ENCODE measurements at places on chromosomes 5 and 9. TPM values are rescaled to one million over a fixed set of nuclear protein-coding genes. Genes with fewer than 3 reads are reported as not detected.

Gene INSL4
- total RNA-seq, result not detected

Gene GPR151
- not detected for total RNA-seq

Gene ZNF883
- total RNA-seq, result 2.7 TPM

DNA sequence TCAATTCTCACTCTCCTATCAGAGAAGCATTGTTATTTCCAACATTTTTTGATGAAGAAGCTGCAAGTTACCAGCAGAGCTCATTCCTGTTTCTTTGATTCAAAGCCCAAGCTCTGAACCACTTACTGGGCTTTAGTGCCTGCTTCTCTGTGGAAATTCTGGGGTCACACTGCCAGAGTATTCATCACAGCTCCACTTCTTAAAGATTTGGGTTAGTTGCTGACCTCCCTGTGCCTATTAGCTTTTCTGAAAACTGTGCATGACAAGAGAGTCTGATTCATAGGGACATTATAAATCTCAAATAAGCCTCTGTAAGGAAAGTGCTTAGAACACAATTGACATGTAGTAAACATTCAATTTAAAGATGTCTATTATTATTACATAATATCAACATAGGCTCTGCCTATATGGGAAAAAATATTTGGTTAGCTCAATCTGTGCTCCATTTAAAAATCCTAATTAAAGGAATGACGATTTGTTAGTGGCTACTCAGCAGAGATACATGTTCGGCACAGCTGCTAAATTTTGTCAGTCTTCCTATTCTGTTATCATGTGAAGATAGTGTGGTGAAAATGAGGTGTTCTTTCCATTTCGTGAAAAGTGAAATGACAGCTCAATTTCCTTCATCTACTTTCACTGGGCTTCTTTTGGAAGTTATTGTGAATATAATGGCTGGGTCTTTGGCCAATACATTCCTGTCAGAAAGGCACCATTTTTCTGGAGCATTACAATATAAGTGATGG, 293.0 kb downstream of the KCTD16 start:
- DNase-seq, result no peak

DNA sequence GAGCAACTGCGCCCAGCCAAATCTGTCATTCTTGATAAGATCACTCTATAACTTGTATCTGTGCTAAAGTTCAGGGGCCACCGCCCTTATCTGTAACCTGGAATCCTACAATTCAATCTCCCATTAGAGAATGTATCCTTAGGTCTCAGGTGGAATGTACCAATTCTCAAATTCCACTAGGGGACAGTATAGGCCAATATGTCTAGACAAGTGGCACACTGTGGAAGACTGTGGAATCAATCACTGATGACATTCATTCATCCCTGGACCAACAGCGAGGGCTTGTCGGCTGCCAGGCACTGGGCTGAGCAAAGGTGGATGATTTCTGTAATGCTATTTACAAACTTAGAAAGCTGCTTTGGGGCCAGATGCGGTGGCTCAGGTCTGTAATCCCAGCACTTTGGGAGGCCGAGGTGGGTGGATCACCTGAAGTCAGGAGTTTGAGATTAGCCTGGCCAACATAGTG, 28.7 kb upstream of the MEGF9 start:
- DNase-seq, result no peak

GRCh38 chr5:56535347-56535746, 280.0 kb upstream of the MAP3K1 start:
- no peak for DNase-seq

Gene F2RL1
- 32.4 TPM for total RNA-seq

DNA sequence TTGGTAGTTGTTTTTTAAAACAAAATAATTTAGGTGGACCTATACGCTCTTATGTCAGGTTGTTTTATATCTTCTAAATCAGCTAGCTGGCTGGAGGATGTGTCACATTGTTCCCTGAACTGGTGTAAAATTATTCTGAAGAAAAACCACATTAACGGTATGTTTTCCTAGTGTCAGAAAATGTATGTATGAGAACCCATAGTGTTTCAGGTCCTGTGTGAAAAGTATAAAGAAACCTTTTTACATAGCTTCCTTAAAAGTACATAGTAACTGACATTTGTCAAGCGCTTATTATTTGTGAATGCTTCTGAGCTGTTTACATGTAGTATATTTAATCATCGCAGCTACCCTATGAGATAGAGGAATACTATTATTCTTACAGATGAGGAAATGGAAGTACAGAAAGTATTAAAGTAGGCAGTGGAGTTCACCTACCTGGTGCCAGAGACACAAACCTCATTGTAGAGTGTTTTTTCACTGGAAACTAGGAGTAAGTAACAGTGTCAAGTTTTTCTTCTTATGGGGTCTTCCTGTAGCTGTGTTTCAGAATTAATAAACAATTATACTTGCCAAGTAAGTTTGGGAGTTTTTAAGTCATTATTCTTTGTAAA, 10.4 kb upstream of the FAM120AOS start:
- DNase-seq, result no peak

DNA sequence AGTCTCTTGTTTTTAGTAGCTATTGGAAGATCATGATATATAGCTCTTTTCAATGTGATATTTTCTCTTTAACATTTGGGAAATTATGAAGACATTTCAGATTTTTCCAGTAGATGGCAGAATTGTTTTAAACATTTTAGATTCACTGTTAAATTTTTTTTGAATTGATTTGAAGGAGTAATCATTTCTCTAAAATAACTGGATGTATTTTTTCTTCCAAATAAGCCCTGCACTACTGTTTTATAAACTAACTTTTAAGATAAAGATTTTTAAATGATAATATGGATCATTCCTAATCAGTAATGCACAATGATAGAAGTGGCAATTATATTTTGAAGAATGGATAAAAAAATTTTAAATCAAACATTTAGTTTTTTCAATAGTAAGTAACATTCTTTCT, 14.2 kb downstream of the NDUFAF2 start:
- DNase-seq, result no peak

GRCh38 chr5:143161885-143162540, 241.5 kb downstream of the NR3C1 start:
- DNase-seq, result no peak

DNA sequence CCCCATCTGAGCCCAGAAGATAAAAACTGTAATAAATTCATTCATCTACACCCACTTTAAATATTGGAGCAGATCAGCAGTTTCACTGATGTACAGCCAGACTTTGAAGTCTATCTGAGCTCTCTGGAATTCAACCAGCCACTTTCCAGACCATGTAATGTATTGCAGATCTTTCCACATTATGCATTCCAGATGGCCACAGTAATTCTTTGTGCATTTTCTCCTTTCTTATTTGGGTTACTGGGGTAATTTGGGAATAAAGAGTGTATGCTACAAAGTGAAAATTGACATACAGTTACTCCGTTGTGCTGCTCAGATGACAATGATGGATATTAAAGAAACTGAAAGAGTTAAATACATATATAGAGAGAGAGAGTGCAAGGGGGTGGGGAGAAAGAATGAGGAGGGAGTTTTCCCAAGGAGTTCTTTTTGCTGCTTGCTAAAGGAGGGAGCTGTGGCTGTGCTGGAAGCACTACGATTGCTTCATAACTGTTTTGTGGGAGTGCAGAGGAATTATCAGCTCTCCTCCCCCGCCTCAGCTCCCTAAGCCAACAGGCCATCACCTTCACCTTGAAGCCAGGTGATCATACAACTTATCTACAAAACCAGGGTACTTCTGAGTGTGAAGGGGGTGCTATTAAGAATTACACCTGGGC, 152.8 kb downstream of the GAS1 start:
- peak; percentile 99 for DNase-seq

Gene CDKN2B
- total RNA-seq, result 10.3 TPM

- DNase-seq, result no peak
Measured at GRCh38 chr5:127878174-127878750, 175.1 kb downstream of the CCDC192 start.

Gene P4HA2
- 88.9 TPM for total RNA-seq

Gene PRLR
- 3.6 TPM for total RNA-seq

GRCh38 chr9:79641070-79641469, 69.3 kb downstream of the TLE4 start:
- peak; percentile 25 for DNase-seq

DNA sequence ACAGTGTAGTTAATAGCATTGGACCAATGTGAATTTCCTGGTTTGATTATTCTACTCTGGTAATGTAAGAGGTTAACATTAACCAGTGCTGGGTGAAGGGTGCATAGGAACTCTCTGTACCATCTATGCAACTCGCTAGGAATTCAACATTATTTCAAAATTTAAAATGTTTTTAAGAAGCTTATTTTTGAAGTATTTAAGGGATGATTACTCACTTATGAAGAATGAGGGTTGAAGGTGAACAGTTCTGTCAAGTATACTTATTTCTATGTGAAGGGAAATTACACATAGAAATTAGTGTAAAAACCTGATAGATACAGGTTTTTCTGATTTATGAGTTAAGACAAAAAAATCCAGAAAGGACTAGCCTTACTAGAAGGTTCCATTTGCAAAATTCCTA, 165.8 kb downstream of the INSYN2B start:
- no peak for DNase-seq

DNA sequence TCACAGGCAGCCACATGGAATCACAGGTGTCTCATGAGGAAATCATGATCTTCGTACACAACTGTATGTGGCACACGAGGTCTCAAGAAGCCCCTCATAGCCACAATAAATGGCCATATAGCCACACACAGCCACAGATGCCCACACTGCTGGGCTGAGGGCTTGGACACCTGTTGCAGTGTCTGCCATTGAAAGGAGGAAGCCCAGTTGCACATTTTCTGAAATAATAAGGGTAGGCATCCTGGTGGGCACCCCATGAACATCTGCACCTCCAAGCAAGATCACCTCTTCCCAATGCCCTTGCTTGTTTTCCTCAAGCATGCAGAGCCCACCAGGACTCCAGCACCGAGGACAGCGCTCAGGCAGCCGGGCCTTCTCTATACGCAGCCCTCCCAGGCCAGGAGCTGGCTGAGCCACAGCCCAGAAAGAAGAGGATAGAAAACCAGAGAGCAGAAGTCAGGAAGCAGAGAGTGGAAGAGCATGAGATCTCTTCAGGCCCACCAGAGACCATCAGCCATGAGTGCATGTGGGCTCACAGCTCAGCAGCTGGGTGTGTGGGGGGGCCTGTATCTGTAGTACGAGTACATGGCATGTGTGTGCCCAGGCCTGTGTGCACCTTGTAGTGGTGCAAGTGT, 1.0 kb upstream of the ACSL6 start:
- peak; percentile 17 for DNase-seq

GRCh38 chr9:131097126-131097947, 1.0 kb downstream of the AIF1L start:
- DNase-seq, result no peak

GRCh38 chr9:32247168-32247567, 137.3 kb upstream of the ACO1 start:
- no peak for DNase-seq

DNA sequence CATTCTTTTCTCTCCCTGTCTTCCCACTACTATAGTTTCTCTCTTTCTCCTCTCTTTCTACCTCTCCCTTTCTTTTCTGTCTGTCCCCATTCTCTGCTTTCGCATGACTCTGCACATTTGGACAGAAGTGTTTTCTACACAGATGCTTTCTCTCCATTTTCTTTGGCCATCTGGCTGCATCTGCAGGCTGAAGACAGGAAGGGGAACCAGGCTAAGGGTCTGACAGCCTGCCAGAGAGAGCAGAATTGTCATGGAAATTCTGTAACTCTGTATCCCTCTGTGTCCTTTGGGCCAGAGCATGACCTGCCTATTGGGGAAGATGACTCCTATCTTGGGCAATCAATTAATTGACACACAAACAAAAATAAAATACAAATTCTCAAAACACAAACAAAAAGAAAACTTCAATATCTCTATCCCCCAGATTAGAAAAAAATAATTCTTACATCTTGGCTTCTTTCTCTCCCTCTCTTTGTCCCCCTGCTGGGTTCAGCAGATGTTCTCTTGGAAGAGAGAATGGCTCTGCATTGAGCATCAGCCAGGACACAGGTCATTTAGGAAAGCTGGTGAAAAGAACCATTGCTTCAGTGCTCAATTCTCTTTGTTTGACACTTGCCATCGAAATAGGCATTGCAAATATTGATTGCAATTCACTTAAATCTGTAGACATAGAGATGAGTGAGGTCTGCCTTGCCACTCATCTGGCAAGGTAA, 415.9 kb upstream of the KLF4 start:
- DNase-seq, result peak; percentile 50

Gene GKAP1
- 5.6 TPM for total RNA-seq

- DNase-seq, result no peak
Measured at GRCh38 chr5:39270225-39270848, 51.0 kb upstream of the FYB1 start.

DNA sequence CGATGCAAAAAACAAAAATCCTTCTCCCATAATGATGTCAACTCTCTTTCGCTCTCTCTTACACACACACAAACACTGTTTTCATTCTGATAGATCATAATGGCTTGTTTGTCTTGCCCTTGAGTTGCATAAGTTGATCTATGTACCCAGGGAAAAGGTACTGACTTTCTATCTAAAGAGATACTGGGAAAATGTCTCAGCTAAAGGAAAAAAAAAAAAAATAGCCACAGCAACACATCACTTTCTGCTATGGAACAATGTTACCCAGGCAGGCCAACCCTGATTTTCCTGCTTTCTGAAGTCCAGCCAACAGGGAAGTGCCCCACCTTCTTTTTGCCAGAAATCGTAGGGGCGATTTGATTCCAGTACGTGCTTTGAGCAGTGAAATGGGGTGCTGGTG, 212.6 kb upstream of the ACTBL2 start:
- no peak for DNase-seq

Gene ADAMTS16
- 3.1 TPM for total RNA-seq

DNA sequence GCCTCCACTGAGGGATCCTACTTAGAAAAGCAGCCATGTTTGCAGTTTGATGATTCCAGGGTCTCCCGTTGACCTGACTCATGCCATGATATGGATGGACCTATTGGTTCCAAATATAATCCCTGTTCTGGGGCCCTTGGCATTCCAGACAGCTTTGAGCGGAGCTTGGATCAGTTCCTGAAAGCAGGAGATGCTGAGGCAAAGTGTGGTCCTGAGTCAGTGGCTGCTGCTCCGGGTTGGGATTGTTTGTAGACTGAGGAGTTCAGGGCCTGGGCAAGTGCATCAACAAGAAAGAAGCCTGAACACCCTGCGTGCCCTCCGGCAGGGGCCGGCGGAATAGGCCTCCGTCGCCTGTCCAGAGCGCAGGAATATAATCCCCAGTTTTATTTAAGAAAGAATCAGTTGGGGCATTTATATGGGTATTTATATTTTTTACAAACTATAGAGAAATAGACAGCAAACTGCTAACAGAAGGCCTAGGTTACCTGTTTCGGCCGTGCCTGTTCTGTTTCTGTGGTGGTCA, 50.6 kb downstream of the LRSAM1 start:
- DNase-seq, result no peak

Gene TPPP
- total RNA-seq, result 1.1 TPM

All from skin of body (tissue), 3 donors.